ENCODE measurements at places on chromosomes 12 and 14.

- peaks cover 17% of the 10 kb centered on the region for H3K4me1 ChIP-seq
- no peaks in the 10 kb centered on the region for H3K36me3 ChIP-seq
- H3K4me3 ChIP-seq = no peak overlapping the region
Observed at GRCh38 chr12:47993491-47993890, 10.8 kb downstream of the COL2A1 start.

GRCh38 chr14:73760598-73761586 is 46.7 kb upstream of the PNMA1 start:
- H3K4me3 ChIP-seq = peak overlapping the region; percentile 83
- H3K27me3 ChIP-seq = no peaks in the 10 kb centered on the region
- peaks cover 62% of the 10 kb centered on the region for H3K4me1 ChIP-seq
- no peaks in the 10 kb centered on the region for H3K36me3 ChIP-seq

- H3K4me1 ChIP-seq = no peaks in the 10 kb centered on the region
- no peak overlapping the region for H3K4me3 ChIP-seq
Observed at GRCh38 chr14:103284574-103285467, 49.2 kb upstream of the EIF5 start.

DNA sequence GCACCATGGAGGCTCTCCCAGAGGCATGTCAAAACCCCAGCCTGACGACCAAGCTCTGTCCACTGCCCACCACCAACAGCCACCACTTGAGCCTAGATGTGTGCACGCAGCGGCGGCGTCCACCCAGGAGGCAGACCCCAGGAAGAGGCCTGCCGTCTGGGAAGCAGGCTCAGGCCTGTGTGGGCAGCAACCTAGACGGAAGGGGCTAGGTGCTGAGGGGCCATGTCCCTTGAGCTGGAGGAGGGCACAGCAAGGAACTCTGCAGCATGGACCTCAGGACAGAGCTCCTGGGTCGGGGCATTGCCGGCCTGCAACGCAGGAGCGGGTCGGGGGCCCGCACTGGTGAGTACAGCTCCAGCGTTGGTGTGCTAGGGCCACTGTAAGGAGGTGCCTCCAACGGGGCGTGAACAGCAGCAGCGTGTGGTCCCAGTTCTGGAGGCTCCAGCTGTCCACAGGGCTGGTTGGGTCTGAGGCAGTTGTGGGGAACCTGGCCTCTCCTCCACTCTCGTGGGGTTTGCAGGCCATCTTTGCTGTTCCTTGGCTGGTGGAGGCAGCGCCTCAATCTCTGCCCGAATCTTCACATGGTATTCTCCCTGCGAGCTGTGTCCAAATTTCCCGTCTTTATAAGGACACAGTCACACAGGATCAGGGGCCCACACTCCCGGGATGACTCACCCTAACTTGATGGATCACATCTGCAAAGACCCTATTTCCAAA is 20.5 kb downstream of the ZBTB42 start:
- no peaks in the 10 kb centered on the region for H3K36me3 ChIP-seq
- no peak overlapping the region for H3K4me3 ChIP-seq
- peaks cover 15% of the 10 kb centered on the region for H3K4me1 ChIP-seq
- no peak for DNase-seq

- H3K27ac ChIP-seq = no peak overlapping the region
- no peaks in the 10 kb centered on the region for H3K27me3 ChIP-seq
- no peaks in the 10 kb centered on the region for H3K36me3 ChIP-seq
- peak; percentile 39 for DNase-seq
- peak overlapping the region; percentile 68 for H3K4me3 ChIP-seq
Observed at GRCh38 chr14:100849115-100849781, 23.3 kb downstream of the MEG3 start.

DNA sequence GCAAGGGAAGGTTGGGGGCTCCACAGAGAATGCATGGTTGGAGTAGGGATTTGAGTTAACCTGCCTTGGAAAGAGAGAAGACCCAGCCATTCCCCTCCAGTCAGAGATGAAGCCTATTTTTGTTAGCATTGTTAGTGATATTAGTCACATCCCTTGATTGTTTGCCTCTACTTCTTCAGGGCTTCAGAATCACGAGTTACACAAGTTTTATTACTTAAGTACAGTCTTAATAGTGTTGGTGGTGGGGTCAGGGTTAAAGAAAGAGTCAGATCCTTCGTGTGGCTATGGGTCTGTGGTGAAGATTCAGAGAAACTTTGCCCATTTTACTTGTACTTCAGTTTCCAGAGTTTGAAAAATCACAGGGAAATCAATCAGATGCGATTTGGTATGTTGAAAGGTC is 363.1 kb downstream of the LRIG3 start:
- no peak overlapping the region for H3K4me3 ChIP-seq
- no peak overlapping the region for H3K27ac ChIP-seq
- no peaks in the 10 kb centered on the region for H3K27me3 ChIP-seq
- no peaks in the 10 kb centered on the region for H3K4me1 ChIP-seq

GRCh38 chr12:127358888-127359287 is 908.1 kb upstream of the TMEM132C start:
- no peak overlapping the region for H3K27ac ChIP-seq
- H3K4me1 ChIP-seq = no peaks in the 10 kb centered on the region
- no peaks in the 10 kb centered on the region for H3K27me3 ChIP-seq
- DNase-seq = no peak
- H3K36me3 ChIP-seq = no peaks in the 10 kb centered on the region
- H3K4me3 ChIP-seq = no peak overlapping the region

- H3K4me1 ChIP-seq = peaks cover 4% of the 10 kb centered on the region
- no peaks in the 10 kb centered on the region for H3K27me3 ChIP-seq
- no peak overlapping the region for H3K4me3 ChIP-seq
- DNase-seq = no peak
Observed at GRCh38 chr12:64749461-64750200, 9.6 kb downstream of the GNS start.

GRCh38 chr12:117363953-117364486 is 2.6 kb upstream of the NOS1 start:
- no peak overlapping the region for H3K4me3 ChIP-seq
- H3K27me3 ChIP-seq = peaks cover 2% of the 10 kb centered on the region
- no peak for DNase-seq
- H3K4me1 ChIP-seq = no peaks in the 10 kb centered on the region

DNA sequence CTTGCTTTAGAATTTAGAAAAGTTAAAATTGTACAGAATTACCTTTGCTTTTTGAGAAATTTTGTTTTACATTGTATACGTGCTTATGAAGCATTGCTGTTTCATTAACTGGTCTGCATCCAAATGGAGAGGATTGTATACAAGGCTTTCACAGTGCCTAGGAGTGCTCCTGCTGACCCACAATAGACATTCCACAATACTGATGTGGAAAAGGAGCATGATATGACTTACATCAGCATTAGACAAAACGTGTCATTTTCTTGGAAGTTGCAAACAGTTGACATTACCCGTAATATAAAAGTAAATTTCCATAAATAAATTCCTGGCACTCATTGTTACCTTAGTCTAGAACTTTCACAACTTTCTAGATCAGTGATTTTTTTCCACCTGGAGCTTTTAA is 1.9 kb downstream of the PRKD1 start:
- no peak for DNase-seq
- H3K27ac ChIP-seq = no peak overlapping the region
- peaks cover 5% of the 10 kb centered on the region for H3K27me3 ChIP-seq

- DNase-seq = no peak
- no peaks in the 10 kb centered on the region for H3K36me3 ChIP-seq
- no peaks in the 10 kb centered on the region for H3K4me1 ChIP-seq
Observed at GRCh38 chr14:29273513-29273912, 506.9 kb downstream of the FOXG1 start.
